IMR-90 (cell line): ENCODE measurements at places on chromosomes 4 and X. TPM values are rescaled to one million over a fixed set of nuclear protein-coding genes. Genes with fewer than 3 reads are reported as not detected.

DNA sequence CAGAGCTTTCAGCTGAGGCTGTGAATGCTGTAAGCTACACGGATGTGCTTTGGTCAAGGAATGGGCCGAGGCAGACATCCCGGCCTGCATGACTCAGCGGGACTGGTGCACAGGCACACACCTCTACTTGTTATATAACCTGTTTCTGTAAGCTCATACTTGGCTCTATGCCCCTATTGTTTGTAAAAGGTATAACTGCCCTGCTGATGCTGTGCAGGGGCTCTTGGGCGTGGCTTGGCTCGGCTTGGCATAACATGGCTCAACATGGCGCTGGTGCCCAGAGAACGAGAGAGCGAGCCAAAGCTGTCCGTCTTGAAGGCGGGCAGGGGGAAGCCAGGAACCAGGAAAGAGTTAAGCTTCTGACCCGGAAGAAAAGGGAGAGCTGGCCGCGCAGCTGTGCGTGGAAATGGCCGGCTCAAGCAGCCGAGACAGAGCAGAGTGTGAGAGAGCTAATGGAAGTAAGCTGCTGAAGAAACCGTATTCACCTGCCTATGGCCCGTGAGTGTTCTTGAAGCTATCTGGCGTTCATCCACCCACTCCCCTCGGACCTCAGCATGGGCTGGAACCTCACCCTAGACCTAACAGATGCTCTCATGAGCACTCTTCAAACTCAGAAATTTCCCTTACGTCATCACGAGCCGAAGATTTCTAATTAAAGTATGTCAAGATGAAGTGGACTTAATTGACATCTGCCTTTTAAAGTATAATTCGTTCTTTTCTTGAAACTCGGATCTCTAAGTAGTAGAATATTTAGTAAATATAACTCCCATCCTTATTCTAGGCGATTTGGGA, 286.3 kb upstream of the AGA start:
- DNase-seq: no peak

- DNase-seq: no peak
Observed at GRCh38 chr4:154961263-154961662, 180.2 kb downstream of the RBM46 start.

- DNase-seq: no peak
Observed at GRCh38 chr4:30789219-30789671, 69.1 kb downstream of the PCDH7 start.

GRCh38 chr4:82903737-82904136, 3.2 kb downstream of the THAP9 start:
- DNase-seq: no peak

DNA sequence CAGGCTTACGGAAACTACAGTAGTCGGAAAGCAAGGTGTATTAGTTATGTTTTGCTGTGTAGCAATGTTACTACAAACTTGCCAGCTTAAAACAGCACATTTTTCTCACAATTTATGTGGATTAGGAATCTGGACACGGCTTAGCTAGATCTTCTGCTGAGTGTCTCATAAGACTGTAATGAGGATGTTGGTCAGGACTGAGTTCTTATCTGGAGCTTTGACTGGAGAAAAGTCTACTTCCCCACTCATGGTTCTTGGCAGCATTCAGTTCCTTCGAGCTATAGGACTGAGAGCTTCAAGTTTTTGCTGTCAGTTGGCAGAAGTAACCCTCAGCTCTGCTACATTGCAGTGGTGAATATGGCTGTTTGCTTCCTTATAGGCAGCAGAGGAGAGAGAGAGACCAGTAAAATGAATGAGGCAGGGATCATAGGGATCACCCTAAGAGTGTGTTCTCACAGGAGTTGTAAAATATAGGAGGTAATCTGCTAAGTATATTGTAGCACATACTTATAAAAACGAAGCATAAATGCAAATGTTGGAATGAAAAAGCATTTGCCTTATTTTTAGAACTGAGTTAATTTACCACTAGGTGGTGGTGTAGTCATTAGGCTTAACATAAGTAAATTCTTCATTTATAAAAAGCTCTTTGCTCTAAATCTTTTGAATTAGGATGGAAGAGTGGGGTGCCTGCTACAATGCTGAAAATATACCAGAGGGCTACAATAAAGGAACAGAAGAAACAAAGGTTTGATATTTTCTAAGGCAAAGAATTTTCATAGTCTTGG, 38.6 kb downstream of the ALG13 start:
- DNase-seq: peak; percentile 16

GRCh38 chr4:53626491-53626890, 35.2 kb upstream of the LNX1 start:
- peak; percentile 10 for DNase-seq

DNA sequence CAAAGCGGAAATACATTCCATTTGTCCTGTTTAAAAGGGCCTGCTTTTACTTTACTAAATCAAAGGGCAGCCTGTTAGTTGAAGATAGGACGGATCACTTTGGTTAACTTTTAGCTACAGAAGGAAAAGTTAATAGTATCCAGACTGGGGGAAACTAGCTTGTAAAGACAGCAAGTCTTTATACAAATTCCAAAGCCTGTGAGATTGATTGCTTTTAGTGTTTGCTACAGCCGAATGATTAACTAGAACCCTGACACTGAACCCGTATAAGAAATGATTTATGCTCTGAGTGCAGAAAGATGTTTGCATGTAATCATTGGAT, 93.4 kb downstream of the FRAS1 start:
- DNase-seq: no peak

DNA sequence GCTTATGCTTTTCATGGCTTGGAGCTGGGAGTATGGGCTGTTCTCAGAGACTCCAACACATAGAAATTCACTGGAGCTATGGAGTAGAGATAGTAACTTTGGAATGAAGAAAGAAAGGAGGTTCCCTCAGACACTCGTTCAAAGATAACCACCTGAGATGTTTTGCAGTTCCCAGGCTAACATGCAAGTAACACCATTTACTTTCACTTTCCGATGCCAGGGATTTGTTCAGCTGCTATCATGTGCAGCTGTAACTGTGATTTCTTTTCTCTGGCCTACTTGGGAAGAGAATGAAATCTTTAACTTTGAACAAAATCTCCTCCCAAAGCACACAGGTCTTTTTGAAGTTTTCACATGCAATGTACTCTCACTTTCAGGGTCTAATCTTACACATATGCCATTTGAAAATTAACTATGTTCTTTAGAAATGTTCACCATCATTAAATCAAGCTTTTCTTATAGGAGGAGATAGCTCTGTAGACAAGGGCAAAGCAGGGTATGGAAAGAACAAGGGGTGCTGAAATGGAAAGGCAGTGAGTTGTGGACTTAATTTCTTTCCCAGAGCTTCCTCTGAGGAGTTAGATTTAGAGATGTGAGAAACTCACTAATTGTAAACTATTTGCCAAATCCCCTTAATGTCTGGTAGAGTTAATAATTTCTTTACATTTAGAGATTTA, 514.3 kb downstream of the PDHA2 start:
- DNase-seq: no peak

DNA sequence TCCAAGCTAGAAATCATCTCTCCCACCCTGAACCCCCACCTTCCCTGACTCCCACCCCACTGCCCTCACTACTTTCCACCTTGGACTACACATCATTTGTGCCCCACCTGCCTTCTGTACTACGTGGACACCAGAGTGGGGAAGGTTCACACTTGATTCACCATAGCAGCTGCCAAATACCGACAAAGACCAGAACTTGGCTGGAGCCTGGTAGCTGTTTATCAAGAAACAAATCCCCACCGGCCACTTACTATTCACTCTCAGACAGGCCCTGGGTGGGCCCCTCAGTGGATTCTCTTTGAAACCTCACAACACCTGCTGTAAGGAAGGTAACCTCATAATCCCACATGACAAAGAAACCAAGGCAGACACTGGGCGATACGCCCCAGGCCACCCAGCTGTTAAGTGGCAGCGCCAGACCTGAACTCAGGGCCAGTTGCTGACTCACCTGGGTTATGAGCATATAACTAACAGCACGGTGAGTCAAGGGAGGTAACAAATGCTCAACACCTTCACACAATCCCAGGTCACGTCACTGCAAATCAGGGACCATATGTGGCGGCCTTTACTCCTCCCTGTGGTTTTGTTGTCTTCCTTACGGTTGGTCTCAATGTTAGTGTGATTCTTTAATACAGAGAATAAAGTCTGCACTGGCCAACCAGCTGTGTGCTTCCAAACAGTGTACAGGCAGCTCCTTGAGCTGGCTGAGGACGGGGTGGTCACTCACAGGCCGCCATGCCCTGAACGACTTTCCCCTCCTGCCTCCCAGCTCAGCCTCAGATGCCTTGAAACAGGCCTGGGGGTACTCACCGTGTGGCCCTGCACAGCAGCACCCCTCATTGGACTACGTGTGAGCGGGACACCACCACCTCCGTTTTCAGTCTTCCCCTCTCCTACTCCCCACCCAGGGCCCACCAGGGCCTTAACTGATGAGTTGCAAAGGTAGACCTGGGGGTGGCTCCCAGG, 7.5 kb downstream of the WDR1 start:
- DNase-seq: peak; percentile 55

DNA sequence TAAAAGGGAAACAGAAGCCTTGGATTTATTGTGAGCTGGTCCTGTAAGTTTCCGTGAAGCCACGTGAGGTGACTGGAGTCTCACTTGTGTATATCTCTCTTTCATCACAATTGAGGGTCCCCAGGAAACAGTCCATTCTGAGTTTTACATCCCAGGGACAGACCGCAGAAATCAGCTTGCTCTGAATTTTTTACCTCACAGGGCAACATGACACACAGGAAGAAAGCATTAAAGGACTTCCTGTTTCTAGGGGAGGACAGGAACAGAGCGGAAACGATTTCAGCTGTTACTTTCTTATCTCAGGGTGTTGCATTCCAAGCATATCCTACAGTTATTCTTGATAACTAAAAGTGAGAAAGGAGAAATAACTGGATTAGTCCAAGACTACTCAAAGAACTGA, 553.5 kb downstream of the TRAM1L1 start:
- DNase-seq: no peak

DNA sequence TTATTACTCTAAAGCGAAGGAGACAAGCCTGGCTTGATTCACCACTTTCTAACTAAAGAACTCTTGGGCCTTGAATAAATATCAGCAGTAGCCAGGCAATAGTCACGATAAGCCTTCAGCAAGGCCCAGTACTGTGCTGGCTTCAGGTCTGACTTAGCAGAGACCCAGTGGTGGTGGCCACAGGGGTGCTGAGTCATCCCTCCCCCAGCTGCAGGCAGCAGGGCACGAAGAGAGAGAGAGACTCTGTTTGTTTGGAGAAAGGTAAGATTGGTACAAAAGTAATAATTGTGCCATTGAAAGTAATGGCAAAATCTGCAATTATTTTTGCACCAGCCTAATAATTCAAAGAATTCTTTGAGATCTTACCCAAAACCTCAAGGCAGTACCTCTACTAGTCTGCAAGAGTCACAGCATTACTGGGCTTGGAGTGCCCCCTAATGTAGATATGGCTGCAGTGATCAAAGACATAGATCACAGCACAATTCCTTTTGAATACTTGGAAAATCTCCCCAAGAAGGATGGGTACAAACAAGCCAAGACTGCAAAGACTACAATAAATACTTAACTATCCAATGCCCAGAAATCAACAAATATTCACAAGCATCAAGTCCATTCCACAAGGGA, 159.5 kb upstream of the USP38 start:
- peak; percentile 33 for DNase-seq

GRCh38 chr4:3044870-3045819, 29.2 kb downstream of the HTT-AS start:
- peak; percentile 74 for DNase-seq

DNA sequence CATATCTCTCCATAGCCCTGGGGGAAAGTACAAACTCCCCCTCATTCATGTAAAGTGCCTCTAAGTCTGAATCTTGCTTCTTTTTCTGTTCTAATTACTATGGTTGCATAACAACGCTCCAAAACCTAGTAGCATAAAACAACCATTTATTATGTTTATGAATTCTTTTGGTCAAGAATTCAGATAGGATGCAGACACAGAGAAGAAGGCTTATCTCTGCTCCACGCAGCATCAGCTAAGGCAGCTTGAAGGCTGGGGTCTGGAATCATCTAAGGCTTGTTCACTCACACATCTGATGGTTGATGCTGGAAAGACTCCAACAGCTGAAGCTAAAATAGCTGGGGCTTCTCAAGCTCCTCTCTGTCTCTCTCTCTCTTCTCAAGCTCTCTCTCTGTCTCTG, 564.5 kb downstream of the ZNF674 start:
- DNase-seq: no peak

DNA sequence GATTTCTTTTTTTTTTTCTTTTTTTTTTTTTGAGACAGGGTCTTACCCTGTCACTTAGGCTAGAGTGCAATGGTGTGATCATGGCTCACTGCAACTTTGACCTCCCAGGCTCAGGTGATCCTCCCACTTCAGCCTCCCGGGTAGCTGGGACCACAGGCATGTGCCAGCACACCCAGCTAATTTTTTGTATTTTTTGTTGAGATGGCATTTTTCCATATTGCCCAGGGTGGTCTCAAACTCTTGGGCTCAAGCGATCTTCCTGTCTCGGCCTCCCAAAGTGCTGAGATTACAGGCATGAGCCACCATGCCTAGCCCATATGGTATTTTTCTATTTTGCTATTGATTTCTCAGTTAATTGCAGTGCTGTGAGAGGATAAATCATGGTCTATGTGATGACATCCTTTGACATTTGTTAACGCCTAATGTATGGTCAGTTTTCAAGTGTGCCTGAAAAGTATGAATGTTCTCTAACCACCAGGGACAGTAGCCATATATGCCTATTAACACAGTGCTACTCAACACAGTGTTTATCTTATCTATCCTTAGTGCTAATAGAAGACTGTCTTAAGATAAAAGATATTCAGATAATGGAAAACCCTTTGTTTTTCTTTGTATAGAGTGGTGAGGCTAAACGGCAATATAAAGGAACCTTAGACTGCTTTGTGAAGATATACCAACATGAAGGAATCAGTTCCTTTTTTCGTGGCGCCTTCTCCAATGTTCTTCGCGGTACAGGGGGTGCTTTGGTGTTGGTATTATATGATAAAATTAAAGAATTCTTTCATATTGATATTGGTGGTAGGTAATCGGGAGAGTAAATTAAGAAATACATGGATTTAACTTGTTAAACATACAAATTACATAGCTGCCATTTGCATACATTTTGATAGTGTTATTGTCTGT, 9.1 kb upstream of the HSPA4L start:
- no peak for DNase-seq

ARSJ gene
- 126 and 143 TPM in 2 replicates for total RNA-seq

ANXA3 gene
- total RNA-seq: 5.0 and 5.3 TPM in 2 replicates

NDP gene
- 0.28 and 0.36 TPM in 2 replicates for total RNA-seq

PLS3 gene
- 252 and 370 TPM in 2 replicates for total RNA-seq

TASL gene
- not detected in 2 replicates for total RNA-seq
